ENCODE measurements at places on chromosomes 7 and 10.

DNA sequence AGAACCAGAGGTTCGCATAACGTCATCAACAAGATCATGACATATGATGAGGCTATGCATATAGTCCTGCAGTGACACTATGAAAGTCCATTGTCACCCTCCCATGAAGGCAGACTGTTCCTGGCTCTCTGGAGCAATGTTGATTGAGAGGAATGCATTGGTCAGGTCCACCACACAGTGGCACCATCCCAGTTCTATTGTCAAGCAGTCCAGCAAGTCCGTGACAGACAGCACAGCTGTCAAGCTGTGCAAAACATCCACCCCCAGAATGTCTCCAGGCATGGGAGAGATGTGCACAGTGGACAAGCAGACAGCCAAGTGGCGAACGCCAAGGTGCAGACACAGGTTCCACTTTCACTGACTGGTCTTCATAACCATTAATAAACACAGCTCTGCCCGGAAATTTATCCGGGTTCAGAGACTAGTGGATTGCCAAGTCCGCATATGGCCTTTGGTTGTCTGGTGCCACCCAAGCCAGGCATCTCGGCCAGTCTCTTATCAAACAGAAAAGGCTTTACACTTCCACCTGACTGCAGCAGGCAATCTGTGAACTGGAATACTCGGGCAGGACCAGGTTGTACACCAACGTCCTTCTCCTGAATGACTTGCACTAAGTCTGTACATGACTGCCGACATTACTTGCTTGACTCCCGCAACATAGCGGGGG is 7.2 kb downstream of the RNF133 start:
- DNase-seq = no peak

DNA sequence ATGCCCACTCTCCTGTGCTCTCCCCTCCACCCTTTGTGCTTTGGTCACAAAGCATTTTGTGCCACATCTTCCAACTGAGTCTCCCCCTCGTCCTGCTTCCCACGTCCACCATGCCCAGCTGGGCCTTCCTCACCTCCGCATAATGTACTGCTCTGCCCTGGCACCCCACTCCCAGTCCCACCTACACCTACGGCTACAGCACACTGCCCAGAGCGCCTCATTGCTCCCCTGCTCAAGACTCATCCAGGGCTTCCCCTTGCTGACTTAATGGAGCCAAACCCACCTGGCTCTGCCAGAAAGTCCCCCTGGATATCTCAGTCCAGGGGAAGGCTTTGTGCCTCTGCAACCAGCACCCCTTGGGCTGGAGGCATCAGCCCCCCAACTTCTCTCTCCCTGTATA is 299.2 kb upstream of the ZMIZ1 start:
- DNase-seq = no peak

DNA sequence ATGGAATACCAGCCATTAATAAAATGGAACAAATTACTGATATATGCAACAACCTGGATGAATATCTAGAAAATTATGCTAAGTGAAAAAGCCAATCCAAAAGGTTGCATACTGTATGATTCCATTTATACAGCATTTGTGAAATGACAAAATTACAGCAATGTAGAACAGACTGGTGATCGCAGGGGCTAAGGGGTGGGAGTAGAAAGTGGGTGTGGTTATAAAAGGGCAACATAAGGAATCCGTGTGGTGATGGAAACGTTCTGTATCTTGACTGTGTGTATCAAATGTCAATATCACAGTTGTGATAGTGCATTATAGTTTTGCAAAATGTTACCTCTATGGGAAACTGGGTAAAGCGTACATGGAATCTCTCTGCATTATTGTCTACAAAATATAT is 15.0 kb downstream of the CEP41 start:
- DNase-seq = no peak

- DNase-seq = no peak
Measured at GRCh38 chr10:124381011-124381611, 37.6 kb downstream of the OAT start.

GRCh38 chr10:30092151-30092790 is 32.9 kb upstream of the JCAD start:
- DNase-seq = no peak

- no peak for DNase-seq
Measured at GRCh38 chr10:805620-806305, 116.3 kb upstream of the DIP2C start.

Data from stimulated activated CD8-positive, alpha-beta memory T cell treated with anti-CD3 and anti-CD28 coated beads, Interleukin-4, amount 100 ng/mL, for 48 hours (primary cell).